ENCODE measurements at places on chromosomes 7 and 10. TPM values are rescaled to one million over a fixed set of nuclear protein-coding genes. Genes with fewer than 3 reads are reported as not detected.
A peak's percentile ranks its signal among the peaks of the same experiment; 100 is the strongest.

DNA sequence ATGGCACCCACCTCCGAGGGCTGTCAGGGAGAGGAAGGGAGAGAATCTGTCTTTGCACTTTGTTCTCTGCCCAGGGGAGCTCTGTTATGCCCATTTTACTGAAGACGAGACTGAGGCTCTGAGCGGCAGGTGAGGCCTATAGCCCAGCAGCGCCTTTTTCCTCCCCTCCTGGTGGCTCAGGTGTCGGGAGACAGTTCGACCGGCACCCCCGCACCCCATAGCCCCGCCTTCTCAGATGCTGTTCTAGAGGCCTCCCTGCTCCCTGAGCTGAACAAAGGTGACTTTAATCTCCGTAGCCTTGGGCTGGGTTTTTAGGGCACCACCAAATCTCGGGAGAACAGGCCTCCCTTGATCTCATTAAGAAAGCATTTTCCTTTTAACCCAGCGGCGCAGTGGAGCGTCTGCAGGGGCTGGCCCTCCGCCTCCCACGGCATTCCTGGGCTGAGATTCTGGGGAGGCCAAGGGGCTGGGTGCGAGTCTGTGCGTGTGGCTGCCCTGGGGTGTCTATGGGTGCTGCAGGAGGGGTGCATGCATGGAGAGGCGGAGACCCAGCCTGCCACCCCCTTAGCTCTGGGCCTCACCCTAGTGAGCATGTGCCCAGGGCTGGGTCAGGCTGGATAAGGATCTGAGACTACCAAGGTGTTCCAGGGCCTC lies 3.3 kb downstream of the LFNG start:
- no peak for DNase-seq

TMEM229A gene
- total RNA-seq = 0.15 TPM

CYP2E1 gene
- total RNA-seq = 1.1 TPM

DNA sequence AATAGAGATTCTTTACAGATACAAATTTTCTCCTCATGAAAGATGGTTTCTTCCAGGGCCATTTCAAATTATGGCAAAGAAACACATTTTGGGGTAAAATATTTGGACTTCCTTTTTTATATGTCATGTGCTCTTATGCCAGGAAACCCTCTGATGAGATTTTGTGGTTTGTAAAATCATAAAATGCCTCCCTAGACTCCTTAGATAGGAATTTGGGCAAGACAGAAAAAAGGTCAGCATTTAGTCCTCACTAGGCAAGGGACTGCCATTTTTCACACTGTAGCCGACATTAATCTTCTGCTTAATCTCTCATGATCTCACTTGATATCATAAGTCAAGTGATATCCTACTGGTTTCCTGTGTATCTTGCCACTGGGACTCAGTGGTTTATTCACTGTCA lies 286.4 kb downstream of the ARHGAP12 start:
- no peak for DNase-seq

KMT2E gene
- total RNA-seq = 48.7 TPM

- no peak for DNase-seq
These were observed 2.4 kb downstream of the CD36 start for GRCh38 chr7:80640846-80641245.

AZGP1 gene
- 47.4 TPM for total RNA-seq

OSBPL3 gene
- 5.0 TPM for total RNA-seq

DNA sequence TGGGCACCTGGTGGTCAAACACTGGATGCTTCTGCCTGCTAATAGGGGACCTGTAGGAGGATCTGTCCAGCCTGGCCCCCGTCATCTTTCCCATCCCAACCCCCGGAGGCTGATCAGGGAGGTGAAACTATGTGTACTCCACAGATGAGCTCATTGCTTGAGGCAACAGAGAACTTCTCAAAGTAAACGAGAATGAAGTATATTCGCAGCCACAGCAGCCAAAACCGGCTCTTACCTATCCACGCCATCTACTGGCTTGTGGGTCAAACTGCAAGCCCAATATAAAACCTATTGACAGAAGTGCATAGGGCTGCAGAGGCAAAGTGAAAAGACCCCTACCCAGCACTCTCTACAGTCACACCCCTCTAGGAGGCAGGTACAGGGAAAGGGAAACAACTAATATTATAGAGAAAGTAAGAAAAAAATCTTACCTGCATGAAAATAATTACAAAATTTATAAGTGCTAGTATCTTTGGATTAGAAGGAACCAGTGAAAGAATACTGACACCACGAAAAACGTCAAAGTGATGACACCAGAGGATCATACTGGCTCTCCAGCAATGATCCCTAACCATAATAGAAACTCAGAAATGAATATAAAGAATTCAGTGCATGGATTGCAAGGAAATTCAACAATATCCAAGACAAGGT lies 973.5 kb downstream of the ANKRD7 start:
- no peak for DNase-seq

- DNase-seq = no peak
These were observed 488.3 kb downstream of the TNS3 start for GRCh38 chr7:47093320-47094234.

MYPN gene
- total RNA-seq = 197 TPM

- DNase-seq = no peak
These were observed 902 bp upstream of the NFE2L3 start for GRCh38 chr7:26151096-26151495.

PNLIPRP1 gene
- total RNA-seq = 1.5 TPM

DNA sequence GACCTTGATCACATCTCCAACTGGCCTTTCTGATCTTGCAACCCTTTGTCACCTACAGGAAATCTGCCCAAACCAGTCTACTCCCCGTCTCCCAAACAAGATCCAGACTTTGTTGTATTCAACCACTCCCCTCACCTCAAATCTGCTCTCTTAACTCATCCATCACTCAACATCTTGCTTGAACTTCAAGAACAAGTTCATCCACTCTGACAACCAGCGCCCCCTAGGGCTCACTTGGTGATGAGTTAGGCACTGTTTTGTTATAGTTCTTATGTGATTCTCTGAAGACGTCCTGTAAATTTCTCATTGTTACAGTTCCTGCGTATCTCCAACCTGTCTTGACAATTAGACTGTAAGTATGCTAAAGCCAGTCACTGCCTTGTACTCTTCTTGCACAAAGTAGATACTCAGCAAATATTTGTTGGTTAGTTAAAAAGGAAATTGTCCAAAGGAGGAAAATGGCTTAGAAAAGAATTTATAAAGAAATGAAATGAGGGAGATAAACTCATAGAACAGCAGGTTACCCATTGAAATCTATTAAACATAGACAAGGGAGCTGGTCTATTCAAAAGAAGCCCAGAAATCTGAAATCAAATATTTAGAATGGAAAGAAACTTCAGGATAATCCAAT lies 5.3 kb downstream of the FRMD4A start:
- DNase-seq = no peak

DNA sequence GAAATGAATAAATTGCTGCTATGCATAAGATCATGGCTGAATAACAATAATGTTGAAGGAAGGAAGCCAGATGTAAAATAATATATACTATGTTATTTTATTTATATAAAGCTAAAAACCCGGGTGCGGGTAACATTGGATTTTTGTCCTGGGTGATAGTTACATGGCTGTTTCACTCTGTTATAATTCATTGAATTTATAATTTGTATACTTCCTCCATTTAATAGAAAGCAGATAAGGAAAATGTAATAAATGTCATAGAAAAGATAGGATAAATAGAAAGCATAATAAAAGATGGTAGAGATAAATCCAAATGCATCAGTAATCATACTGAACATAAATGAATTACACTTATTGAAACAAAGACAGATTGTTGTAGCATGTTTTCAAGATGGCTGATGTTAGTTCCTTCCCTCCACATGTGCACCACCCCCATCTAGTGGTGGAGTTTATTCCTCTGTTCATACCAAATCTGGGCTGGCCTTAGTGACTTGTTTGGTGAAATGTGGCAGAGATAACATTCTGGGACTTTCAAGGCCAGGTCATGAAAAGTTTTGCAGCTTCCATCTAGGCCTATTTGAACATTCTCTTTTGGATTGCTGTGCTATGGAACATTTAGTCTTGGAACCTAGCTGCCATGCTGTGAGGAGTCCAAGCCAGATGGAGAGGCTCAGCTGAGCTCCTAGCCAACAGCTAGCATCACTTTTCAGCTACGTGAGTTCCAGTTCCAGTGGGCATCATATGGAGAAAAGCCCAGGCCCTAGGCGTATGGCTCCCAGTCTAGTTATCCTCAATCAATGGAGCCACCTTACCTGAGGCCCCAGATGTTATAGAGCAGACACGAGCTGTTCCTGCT lies 46.9 kb downstream of the AHCYL2 start:
- DNase-seq = no peak

DNA sequence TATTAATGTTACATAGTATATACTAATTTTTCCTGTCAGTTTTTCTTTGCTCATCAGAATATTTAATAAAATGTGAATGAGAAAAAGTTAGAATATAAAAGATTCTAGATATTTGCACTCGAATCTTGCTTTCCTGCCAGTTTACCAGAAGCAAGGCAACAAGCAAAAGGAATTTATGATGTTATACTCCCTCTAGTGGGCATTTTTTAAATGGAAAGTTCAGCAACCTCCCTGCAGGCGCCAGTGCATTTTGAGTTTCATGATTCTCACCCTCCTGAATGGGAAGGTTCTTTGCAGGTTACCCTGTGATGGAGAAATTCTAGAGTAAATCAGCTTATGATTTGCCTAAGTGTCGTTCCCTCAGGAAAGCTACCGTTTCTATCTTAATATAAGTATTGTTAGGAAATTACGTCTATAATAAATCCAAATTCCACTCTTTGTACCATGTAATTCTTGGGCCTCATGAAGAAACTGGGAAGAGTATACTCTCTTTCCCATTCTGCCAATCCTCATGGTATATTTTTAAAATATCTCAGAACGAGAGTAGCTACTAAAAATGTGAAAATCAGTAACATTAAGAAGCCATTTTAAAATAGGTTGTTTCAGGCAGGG lies 350.0 kb downstream of the CRPPA start:
- DNase-seq = no peak

NUDT5 gene
- total RNA-seq = 16.3 TPM

GRCh38 chr10:78292982-78293865 lies 259.6 kb downstream of the RPS24 start:
- no peak for DNase-seq

- no peak for DNase-seq
These were observed 28.1 kb upstream of the UNCX start for GRCh38 chr7:1204460-1205140.

- no peak for DNase-seq
These were observed 114.2 kb downstream of the GLCCI1 start for GRCh38 chr7:8082762-8083161.

DNA sequence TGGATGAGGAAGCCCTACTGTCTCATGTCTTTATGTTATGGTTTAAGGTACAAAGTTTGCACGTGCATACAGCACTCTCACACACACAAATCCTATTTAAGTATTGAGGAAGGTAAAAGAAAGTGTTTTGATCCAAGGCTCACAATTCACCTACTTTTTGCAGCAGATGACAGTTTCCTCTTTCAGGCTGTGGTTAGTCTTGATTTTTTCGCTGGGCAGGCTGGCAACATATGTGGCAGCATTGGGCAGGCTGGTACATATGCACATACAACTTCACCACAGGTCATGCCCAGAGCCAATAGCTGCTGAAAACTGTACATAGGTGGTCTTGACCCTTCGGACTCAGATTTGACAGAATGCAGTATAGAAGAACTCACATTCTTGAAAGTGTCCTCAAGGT lies 29.1 kb upstream of the SDHAF3 start:
- no peak for DNase-seq

TUBB8 gene
- not detected for total RNA-seq

GRCh38 chr7:128941323-128941890 lies 3.7 kb downstream of the IRF5 start:
- no peak for DNase-seq

DNA sequence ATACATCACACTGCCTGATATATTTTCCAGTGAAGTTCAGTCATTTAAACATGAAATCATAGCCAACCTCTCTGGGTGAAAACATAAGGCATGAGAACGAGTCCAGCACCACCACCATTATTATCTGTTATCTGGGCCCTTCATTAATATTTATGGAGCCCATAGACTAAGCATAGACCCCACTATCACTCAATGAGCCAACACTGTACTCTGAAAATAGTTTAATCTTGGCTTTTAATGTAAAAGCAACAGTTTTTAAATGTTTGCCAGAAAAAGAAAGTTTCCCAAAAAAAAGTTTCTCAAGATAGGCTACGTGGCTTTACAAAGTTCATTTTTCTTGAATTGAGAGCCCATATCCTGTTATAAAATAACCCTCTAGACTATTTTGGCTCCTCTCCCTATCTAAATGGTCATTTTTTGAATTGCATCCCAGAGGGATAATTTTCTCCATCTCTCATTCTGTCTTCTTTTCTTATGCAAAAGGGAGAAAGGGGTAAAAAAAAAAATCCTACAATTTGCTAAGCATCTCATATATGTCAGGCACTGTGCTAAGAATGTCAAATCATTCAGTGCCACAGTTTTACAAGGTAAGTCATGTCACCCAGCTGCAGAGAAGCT lies 66.1 kb downstream of the FZD1 start:
- DNase-seq = no peak

OGDHL gene
- total RNA-seq = 1.5 TPM

DNA sequence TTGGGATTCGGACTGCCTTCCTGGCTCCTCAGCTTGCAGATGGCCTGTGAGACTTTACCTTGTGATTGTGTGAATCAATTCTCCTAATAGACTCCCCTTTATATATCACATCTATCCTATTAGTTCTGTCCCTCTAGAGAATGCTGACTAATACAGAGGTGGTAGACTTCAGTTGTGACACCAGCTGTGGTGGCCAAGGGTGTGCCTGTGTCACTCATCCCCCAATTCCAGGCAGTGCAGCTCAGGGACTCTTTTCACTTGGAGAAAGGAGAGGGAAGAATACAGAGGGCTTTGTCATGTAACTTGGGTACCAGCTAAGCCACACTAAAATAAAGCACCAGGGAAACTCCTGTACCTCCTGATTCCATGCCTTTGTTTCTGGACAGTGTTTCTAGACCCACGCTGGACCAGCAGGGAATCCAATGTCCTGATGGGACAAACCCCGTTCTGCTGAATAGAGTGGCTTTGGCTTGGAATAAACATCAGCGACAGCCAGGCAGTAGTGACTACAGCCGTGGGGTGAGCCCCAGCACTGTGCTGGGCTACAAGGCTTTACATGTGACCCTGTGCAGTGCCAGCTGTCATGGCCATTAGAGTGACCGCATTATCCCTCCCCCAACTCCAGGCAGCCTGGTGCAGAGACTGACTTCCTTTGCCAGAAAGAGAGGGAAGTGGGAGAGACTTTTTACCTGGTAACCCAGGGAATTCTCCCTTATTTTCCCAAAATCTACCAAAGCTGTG lies 233.6 kb downstream of the ANK3 start:
- DNase-seq = peak; percentile 27

DNA sequence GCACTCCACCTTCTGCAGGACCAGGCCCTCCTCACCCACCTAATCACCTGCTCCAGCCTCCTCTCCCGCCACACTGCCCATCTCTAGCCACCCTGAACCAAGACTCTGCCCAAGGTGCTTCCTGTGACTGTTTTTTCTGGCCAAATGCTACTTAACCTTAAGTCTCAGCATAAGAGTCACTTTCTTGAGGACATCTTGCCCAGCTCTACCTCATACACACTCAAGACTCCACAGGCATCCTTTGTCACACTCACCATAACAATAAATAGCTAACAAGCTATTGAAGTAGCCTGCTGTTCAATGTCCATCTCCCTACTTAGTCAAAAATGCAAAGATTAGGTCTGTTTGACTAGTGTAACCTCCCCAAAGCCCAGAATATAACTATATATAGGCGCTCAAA lies 455.4 kb upstream of the NFE2L3 start:
- no peak for DNase-seq
